ENCODE measurements at places on chromosomes 11 and 22. TPM values are rescaled to one million over a fixed set of nuclear protein-coding genes. Genes with fewer than 3 reads are reported as not detected.

The C11orf65 gene
- 1.5 TPM for total RNA-seq

The ELFN2 gene
- not detected for total RNA-seq

The TRIM51 gene
- total RNA-seq = not detected

The MMP13 gene
- 2.8 TPM for total RNA-seq

The RAB30 gene
- total RNA-seq = 52.7 TPM

The NRIP3 gene
- 14.7 TPM for total RNA-seq

The INS gene
- total RNA-seq = not detected

The GAS2L1 gene
- total RNA-seq = 33.5 TPM

The MS4A6E gene
- not detected for total RNA-seq

The MRGPRF gene
- total RNA-seq = 225 TPM

Data from hair follicle dermal papilla cell (primary cell).